ENCODE measurements at places on chromosomes 16 and 17.
A peak's percentile ranks its signal among the peaks of the same experiment; 100 is the strongest.

DNA sequence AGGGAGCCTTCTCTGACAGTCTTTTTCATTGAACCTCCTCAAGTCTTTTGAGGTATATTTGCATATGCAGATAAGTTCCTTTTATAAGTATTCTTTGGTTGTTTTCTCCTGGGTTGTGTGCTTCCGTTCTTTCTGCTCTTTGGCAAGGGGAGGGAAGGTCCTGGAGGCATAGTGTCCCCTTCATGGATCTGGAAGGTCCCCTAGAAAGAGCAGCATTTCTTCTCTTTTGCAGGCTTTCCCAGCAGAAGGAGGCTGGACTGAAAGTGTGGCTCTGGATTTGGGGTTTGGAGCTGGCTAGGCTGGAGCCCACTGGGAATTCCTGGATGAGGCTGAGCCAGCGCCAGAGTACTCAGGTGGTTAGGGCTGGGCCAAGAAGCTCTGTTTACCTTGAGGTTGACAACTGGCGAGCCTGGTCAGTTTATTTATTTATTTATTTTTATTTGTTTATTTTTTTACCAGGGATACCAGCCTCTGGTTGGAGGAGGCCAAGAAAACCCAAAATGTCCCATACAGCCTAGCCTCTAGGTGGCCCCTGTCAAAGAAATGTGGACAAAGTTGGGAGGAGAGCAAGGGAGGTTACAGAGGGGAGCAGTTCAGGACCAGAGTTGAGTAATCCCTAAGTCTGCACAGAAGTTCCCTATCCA is 5.4 kb upstream of the TOP2A start:
- no peak for DNase-seq

DNA sequence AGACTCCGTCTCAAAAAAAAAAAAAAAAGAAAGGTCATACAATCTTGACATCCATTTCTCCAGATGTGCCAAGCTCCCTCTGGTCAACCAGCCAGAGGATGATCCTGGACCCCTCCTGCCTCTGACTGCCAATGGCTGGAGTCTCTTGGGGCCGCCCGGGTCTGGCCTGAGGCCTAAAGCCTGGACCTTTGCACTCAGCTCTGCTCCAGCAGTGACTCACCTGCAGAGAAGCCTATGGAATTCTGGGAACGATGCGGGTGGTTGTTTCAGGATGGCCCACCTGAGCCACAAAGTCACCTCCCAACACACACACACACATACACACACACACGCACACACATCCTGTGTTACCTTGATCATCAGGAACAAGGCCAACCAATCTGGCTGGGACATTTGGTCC is 64.0 kb upstream of the DNAH17 start:
- DNase-seq = no peak

DNA sequence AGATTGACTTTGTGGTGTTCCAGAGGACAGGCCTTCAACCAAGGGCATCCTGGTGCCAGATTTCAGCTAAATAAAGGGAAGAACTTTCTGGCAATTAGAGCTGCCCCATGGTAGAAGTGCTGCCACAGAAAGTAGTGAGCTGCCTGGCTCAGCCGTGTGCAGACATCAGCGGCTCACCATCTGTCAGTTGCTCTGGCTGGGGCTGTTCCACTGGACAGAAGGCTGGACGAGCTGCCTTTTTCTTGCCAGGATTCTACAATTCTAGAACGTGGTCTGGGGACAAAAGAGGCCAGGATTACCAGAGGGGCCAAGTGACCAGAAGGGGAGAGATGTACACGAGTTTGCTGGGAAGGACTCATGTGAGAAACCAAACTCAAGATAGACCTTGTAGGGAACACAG is 107.0 kb upstream of the RPL38 start:
- DNase-seq = no peak

- DNase-seq = no peak
Observed at GRCh38 chr16:76527244-76527643, 250.0 kb downstream of the CNTNAP4 start.

DNA sequence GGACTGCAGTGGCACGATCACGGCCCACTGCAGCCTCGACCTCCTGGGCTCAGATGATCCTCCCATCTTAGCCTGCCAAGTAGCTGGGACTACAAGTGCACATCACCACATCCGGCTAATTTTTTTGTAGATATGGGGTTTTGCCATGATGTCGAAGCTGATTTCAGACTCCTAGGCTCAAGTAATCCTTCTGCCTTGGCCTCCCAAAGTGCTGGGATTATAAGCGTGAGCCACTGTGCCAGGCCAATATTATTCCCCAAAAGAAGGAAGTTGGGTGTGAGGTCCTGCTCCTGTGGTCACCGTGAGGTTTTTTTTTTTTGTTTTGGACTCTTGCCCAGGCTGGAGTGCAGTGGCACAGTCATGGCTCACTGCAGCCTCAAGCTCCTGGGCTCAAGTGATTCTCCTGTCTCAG is 1.5 kb downstream of the AMZ2 start:
- peak; percentile 73 for DNase-seq

DNA sequence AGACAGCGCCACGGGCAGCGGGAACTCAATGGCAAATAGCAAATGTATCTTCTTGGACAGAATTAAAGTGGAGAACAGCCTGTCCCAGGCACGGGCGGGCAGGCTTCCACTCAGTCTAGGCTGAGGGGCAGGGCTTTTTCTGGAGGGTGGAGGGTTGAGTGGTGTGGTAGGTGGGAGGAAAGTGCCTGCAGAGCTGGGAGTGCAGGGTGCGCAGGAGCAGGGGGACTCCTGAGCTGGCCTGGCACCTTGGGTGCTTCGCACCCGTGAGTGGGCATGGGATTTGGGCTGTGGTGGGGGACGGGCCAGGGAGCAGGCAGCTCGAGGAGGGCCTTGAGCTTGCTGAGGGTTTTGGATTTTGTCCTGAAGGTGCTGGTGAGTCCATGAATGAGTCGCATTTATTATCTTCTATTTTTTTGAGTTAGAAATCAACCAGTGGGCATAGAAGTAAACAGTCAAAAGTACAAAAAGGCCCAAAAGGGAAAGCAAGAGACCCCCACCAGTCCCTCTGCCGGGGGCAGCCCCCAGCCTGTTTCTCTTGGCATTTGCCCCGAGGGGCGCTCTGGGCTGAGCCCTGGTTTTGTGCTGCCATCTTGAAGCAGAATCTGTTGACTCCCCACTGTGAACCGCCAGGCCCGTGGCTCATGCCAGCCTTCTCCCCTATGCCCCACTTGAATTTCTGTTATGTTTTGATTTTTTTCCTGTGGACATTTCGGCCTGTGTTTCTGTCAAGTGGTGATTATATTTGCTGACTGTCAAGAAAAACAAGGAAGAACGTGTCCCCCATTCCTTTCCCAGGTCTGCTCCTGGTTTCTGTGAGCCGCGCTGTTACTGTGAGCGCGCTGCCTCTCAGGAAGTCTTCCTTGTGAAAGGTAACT is 8.2 kb downstream of the ADORA2B start:
- DNase-seq = no peak

DNA sequence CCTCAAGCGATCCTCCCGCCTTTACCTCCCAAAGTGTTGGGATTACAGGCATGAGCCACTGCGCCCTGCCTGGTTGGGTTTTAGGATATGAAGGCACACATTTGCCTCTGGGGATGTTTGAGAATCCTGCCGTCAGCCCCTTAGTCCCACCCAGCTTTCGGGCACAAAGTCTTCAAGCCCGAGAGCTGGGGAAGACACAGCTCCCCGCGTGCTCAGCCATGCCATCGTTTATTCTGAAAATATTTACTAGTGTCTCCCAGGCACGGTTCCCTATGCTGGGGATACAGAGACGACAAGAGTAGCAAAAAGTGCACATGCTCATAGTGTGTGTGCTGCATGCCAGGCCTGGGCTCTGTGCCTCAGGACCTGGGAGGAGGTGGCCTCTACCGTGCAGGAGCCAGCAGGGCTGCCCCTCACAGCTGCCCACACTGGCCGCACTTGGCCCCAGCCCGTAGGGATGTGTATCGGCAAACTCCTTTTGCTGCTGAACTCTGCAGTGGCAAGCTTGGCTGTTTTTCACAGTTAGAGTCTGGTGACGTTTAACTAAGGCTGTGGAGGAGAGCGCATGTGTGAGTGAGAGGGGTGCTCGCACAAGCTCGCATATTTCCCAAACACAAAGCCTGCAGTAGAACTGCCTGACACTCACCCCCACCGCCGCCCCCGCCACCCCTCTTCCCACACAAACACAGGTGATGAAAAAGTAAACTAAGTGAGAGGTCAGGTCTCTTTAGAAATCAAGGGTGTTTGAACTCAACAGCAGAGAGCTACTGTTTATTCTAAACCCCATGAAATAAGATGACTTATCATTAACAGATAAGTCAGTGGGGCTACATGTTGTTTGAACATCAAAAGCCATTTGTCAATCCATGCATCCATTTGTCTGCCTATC is 266.4 kb downstream of the MRTFB start:
- DNase-seq = no peak

DNA sequence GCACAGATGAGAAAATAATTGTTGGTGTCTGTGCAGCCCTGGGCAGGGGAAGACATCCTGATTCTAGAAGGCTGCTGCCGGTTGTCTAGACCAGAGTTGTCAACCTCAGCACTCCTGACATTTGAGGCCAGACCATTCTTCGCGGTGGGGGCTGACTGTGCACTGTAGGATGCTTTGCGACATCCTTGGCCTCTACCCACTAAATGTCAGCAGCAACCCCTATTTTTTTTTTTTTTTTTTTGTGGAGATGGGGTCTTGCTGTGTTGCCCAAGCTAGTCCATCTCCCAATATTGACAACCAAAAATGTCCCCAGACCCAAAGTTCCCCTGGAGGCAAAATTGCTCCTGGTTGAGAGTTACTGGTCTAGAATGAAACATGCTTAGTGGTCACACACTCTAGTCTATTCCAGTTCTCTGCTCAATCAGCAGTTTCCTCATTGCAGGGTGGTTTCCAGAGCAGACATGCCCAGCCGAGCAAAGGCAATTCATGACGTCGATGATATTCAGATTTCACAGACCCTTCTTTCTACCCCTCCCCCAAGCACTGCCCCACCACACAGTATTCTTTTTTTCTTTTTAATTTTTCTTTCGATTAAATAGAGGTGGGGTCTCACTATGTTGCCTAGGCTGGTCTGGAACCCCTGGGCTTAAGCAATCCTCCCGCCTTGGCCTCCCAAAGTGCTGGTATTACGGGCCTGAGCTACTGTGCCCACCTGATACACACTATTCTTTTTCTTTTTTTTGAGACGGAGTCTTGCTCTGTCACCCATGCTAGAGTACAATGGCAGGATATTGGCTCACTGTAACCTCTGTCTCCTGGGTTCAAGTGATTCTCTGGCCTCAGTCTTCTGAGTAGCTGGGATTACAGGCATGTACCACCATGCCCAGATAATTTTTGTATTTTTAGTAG is 9.0 kb downstream of the C17orf99 start:
- no peak for DNase-seq

DNA sequence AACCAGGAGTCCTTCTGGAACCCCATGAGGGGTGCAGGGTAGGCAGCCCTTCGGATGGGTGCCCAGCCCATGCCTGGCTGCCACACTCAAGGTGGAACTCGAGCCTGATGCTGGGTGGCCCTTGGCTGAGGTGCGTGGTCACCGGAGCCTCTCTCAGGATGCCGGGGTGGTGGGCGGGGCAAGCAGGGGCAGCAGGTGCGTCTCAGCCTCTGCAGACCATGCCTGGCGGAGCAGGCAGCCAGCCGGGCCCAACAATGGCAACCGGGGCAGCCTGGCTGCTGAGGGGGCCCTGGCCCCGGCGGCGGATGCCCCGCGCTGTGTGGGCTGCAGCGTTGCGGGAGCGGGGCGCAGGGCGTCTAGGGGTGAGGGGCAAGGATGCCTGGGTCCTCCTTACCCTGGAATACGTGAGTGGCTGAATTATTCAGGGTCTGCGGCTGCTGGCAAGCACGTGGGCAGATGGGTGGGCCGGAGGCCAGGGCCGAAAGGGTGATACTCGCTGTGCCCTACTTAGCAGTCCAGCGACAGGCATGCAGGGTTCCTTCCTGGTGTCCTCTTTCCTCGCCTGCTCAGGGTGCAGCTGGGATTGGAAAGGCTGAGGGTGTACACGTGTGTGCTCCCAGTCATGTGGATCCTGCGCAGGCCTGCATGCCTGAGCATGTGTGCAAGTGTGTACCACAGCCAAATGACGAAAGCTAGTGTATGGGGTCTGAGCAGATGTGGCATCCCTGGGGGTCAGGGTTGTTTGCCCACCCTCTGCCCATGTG is 14.6 kb downstream of the MYO15A start:
- DNase-seq = no peak

DNA sequence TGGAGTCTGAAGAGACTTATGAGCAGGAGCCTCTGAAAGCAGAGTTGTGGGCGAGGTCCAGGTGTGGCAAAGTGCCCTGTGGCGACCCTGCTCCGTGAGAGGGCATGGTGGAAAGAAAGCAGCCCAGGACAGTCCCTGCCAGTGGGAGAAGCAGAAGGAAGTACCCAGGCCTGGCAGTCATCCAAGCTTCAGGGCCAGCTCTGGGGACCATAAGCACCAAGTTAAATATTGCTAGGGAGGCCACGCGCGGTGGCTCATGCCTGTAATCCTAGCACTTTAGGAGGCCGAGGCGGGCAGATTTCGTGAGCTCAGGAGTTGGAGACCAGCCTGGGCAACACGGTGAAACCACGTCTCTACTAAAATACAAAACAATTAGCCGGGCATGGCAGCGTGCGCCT is 4.9 kb upstream of the ASGR1 start:
- DNase-seq = no peak

DNA sequence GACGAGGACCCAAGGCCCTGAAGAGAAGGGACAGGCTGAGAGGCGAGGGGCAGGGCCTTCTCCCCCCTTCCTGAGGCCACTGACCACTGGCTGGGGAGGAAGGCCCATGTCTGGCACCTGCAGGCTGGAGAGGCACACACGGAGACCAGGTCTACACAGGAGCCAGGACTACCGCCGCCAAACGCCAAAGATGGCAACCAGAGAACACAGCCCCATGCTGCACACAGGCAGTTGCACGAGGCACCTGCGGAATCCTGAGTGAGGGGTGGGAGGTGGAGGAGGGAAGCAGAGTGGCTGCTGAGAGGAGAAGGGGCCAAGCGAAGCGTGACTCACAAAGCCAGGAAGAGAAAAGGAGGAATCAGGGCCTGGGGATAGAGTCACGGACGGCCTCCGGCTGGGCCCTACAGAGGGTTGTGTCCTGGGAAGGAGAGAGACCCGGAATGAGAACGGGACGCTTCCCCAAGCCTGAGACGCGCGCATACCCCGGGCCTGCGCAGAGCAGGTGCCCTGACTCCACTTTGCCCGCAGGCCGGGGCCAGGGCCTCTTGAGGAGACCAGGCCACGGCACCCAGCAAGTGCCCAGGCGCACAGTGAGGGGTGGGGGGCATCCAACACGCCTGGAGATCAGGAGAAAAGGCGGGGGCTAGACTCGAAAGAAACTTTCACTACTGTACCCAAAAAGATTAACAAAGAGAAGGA is 28.7 kb upstream of the C16orf95 start:
- no peak for DNase-seq

GRCh38 chr16:57224651-57225335 is 20.3 kb upstream of the ARL2BP start:
- no peak for DNase-seq

DNA sequence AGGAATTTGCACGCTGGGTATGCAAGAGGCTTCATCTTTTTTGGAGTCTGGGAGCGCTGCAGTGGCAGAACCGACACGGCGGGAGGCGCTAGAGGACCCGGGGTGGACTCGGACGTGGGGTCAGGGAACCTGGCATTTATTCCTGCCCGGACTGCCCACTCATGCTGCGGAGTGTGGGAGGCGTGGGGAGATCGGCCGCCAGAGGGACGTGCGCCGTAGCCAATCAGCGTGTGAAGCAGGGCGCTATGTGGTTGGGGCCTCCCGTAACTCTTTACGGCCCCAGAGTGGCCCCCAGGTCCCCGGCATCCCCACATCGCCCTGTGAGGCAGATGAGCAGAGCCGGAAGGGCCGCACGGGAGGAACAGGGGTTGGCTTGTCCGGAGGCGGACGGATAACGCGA is 11.2 kb downstream of the FLYWCH2 start:
- no peak for DNase-seq

- no peak for DNase-seq
Observed at GRCh38 chr16:49883076-49884014, 27.4 kb upstream of the ZNF423 start.

Data from CD4-positive, alpha-beta T cell treated with Interleukin-17A for 1 hour (primary cell).